EL (cell line): ENCODE measurements at places on chromosomes 2 and 18.

GRCh38 chr2:232521959-232522622, 1.9 kb downstream of the PRSS56 start:
- peak; percentile 21 for DNase-seq

- peak; percentile 77 for DNase-seq
These were observed 8.0 kb downstream of the TMBIM1 start for GRCh38 chr2:218284106-218284811.

DNA sequence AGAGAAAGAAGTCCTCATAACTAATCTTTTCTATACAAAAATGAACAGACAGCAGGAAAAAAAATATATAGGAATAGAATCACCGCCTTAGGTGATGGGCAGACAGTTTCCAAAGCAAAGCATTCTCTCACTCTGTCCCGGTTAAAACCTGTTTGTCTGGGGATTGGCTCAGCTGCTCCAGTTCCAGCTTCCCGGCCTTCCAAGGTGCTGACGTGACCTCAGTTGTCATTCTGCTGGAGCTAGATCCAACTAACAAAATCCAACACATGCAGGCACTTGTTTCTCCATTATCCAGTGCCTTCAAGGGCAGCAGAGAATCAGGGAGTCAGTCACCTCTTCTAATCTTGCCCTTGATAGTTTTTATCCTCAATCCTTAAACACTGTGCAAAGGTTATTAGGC, 52.8 kb downstream of the IKZF2 start:
- DNase-seq: no peak

DNA sequence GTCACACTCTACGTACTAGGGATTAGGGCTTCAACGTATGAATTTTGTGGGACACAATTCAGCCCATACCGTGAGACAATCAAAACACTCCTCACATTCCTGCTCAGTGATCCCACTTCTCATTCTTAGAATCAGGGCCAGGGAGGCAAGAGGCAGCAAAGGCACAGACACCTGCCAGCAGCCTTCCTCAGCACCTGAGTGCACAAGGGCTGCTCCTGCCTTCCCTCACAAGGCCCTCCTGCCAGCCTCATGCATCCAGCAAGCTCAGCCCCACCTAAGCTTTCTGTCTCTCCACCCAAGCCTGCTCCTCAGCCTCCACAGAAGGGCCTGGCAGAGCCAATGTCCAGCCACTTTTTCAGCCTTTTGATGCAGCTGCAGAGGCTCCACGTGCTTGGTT, 141.6 kb downstream of the SP3 start:
- no peak for DNase-seq

DNA sequence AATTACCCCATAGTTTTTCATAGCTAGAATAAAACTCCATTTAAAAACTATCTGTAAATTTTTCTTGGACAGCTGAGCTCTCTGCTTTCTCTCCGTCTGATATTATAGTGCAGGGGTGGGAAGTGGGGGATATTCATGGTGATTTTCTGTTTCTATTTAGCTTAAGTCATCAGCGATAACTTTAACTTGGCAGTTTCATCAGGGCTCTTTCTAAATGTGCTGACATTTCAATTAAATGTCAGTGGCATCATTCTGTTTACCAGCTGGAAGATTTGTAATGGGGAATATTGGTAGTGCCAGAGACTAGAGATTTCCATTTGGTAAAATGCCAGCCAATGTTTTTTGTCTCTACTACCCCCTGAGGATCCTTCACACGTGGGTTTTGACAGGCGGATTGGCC, 53.5 kb upstream of the CAPN13 start:
- DNase-seq: no peak

DNA sequence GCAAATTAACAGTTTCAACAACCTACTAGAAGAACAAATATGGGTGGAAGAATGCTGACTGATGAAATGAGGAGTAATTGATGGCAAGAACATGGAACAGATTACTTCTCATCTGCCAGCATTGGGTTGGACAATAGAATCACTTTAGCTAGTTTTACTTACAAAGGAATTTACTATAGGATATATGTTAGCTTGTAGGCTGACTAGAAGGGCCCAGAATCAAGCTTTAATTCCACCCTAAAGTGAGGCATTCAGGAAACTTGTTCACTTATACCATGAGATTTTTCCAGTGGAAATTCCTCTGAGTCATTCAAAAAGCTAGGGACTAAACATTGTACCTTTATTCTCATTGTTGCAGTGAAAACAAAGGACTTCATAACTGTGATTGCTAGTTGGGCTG, 5.0 kb upstream of the ZSWIM2 start:
- DNase-seq: peak; percentile 13

DNA sequence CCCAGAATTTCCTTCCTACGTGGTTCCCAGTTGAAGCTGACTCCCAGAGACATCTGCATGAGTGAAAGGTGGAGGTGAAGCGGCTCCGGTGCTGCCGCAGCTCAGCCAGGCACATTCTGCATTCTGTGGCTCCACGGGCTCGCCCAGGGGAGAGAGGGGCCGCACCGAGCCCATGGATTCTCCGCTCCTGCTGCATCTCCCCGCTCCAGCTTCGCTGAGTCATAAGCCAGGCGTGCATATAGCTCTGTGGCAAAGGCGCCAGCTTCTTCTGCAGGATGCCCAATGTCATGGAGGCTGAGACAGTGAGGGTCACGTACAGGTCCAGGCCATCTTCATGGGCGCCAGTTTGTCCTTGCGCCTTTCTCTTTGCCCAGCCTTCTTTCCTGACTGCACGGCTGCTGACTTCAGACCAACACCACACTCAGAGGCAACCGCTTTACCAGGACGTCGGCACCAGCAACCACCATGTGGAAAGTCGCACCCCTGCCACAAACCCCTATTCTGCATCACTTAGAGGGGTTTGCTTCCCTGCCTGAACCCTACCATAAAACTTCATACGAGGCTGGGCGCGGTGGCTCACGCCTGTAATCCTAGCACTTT, 215.7 kb downstream of the MGAT5 start:
- DNase-seq: no peak

GRCh38 chr18:59918997-59919396, 19.2 kb downstream of the PMAIP1 start:
- DNase-seq: no peak

DNA sequence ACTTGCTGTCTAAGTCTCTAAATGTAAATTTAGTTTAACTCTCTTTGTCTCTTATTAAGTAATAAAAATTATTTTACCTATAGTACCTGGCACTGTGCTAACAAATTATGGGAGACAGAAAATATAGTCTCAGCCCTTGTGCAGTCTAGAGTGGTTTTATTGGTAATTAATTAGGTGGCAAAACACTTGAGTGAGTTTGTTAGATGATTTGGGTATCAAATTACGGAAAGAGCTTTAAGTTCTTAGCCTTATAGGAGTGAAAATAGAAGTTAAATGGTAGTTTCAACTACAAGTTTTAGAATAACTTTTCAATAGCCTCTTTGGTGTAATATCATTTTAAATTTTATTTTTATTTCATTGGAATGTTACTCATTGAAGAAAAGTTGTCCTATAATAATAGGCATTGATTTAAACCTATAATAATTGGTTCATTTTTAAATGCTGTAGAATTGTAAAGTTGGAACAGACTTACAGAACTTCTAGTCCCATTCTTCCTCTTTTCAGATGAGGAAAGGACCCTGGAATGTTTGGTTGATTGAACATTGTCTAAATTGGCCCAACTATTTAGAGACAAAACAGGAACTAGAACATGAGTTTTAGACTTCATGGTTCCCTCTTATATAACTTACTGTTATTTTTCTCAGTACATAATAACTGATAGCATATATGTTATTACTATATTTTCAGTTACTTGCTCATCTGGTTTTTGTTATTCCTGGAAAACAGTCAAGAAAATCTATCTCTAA, 10.2 kb upstream of the HTR2B start:
- no peak for DNase-seq

- no peak for DNase-seq
These were observed 11.2 kb upstream of the TEX51 start for GRCh38 chr2:126887506-126887905.

DNA sequence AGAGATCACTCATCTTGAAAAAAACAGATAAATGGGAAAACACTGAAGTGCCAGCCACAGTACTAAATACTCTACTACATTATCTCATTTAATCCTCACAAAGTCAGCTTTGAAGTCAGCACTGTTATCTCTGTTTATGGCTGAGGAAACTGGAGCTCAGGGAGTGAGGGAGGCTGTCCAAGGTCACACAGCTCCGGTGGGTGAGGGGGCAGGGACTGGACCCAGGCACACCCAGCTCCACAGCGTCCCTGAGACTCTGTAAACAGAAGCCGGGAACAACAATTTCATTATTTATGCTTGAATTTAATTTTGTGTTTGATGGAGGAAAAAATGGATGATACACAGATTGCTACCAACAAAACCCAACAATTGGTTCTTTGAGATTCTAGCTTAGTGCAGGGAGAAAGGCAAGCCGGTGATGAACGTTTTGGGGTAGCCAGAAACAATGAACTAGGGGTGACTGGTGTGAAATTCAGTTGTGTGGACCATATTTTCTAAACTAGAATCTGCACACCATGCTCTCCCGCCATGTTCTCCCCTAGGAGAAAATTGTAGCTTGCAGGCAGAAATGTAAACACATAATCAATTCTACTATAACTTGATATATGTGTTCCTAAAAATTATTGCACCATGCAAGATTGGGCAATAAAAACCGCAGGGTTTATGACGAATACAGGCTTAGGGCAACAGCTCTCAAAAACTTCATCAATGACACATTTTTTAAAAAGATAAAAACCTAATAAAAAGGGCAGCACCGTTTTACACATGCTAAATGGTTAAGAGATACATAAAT, at the start of gene GREB1:
GREB1 (plus strand) TSS at position 768 of the 793 bp plus-strand sequence. CDS start 22,570 bp downstream, outside the sequence.
- DNase-seq: peak; percentile 50

DNA sequence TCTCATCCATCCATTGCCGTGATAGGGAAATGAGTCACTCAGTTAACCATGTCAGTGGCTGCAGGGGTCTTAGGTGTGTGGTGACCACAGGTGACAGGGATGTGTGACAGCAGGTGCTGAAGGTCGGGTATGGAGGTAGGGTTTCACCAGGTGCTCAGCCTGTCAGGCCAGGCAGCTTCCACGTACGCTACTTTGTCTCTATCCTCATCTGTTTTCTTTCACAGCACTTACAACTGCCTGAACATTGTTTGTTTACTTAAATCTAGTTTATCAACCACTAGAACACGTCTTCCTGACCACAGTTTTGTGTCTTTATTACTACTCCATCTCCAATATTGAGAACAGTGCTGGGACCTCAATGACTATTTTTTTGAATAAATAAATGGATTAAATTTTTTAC, 11.4 kb upstream of the UXS1 start:
- no peak for DNase-seq

GRCh38 chr2:98455494-98455976, 10.9 kb downstream of the INPP4A start:
- peak; percentile 26 for DNase-seq

DNA sequence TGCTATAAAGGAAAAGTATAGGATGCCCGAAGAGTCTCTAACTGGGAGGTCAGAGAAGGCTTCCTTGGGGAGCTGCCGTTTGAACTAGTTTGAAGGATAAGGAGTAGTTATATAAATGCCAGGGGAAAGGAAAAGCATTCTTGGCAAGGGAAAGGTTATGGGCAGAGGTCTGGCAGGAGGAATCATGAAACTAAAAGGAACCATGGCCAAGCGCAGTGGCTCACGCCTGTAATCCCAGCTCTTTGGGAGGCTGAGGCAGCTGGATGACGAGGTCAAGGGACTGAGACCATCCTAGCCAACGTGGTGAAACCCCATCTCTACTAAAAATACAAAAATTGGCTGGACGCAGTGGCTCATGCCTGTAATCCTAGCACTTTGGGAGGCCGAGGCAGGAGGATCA, 100.6 kb upstream of the MSH2 start:
- DNase-seq: no peak

DNA sequence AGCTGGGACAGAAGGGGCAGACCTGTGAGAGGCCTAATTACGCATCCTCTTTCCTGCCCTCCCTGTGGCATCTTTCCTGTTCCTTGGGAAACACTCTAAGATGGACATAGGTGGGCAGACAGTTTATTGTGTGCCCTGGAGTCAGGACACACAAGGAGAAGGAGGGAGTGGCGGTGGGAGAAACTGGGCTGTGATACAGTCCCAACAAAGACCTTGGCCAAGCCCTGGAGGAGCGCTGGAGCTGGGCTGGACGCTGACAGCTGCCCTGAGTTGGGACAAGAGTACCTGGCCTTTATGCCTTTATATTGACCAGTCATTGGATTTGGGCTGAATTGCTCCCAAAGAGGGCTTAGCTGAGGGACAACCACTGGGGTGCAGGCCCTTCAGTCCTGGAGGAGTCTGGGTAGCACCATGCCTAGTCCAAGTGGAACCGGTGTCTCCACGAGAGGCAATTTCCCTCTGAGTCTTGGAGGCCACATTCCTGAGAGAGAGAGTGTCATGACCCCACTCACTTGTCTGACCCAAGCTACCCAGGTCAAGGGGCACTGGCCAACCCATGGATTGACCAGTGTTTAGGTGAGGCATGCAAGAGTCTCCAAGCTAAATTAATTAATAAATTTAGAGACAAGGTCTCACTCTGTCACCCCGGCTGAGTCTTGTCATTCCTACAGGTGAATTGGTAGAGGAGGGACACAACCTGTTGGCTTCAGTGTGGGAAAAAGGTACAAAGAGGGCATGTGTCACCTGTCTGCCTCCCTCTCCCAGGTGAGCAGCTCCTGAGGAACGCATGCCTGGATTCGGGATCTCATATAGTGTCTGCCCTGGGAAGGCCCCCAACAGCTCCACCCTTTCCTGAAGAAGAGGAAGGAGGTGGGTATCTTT, 107.1 kb upstream of the ST3GAL5 start:
- no peak for DNase-seq

GRCh38 chr2:222332116-222332515, 33.3 kb upstream of the PAX3 start:
- DNase-seq: no peak

DNA sequence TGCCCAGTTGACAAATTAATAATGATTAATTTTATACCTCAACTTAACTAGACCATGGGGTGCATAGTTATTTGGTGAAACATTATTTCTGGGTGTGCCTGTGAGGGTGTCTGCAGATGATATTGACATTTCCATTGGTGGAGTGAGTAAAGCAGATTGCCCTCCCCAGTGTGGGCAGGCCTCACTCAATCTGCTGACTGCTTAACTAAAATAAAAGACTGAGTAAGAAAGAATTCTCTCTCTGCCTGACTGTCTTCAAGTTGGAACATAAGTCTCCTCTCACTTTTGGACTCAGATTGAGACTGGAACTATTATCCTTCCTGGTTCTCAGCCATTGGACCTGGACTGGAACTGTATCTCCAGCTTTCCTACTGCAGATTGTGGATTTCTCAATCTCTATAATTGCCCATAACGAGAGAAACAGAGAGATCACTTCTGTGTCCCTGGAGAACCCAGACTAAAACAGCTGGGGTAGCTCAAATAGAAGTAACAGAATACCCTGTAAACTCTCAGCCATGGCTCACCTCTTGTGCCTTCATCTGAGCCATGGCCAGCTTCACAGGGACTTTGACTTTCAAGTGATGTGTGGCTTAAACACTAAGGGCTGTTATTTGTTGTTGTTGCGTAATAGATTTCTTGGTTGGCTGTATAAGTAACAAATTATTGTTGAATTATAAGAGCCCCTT, 575.3 kb upstream of the RAB6C start:
- no peak for DNase-seq

GRCh38 chr2:16454621-16455020, 211.0 kb downstream of the CYRIA start:
- no peak for DNase-seq
